ENCODE measurements at places on chromosomes 7 and 10.

DNA sequence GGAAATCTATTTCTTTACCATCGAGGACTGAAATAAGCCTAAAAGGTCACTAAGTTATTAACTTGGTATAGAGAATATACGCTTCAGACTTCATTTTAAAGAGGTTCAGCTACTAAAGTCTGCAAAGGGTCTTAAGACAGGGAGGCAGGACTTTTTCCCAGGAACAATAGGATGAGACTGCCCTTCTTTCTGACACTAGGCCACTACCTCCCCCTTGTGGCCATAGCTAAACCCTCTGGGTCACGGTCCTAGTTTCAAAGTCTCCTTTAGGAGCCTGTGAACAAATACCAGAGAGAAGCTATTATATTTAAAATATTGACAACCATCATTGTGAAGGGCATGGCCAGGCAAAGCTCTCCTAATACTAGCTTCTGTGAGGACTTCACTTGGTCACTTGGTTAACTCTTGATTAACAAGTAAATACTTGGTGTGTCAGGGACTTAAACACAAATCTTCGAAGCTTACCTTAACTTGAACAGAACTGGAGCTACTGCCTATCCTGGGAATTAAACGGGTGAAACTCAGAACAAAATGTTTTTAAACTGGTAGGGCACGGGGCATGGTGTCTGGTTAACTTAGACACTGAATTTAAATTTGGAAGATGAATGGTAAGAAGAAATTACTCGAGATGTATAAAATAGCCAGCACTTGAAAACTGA lies 75.6 kb downstream of the CCDC6 start:
- DNase-seq: peak; percentile 63

DNA sequence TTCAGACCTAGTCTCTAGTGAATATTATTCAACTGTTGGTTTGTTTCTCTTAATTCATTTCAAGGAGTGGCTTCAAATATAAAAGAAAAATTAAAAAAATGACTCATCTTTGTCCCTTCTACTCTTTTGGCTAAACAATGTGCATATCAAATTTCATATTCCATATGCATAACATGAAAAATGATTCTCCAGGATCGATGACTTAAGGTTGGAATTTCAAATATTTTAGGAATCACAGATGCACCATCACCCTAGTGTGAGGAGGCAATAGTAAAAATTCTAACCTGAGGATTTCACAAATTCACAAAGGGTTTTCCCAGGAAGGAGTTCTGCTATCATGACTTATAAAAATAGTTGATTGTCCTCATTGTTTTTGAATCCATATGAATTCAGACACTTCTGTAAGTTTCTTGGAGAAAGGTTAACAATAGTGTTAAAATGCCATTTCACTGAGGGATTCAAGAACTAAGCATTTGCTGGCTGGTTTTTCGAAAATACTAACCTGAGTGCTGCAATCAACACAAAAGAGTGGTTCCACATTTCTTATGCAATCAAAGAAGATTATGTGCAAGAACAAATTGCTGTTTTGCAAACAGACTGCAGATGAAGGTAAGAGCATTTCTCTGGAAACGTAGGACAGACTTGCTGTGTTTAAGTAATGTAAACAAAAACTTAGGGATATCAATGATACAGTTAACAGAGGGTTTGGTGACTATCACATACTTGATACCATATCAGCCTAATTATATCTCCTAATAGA lies 547.5 kb upstream of the LRRTM3 start:
- no peak for DNase-seq

DNA sequence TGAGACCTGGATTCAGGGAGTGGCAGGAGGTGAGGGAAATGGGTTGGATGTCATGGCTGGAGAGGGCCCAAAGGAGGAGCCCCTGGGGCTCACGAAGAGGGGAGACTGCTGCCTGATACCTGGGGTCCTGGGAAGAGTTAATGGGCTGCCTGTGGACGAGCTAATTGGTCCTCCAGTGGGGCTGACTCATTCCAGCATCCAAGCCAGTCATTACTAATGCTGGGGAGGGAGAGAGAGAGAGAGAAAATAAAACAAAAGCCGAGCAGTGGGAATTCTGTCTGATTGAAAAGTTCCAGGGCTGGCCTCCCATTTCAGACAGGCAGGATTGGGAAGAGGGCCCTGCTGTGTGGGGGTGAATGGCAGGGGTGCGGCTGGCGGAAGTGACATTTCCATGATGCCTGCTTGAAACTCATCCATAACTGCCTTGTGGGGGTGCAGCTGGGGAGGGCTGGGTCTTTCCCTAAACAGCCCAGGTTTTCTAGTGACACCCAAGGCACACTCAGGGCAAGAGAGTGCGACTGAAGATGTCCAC lies 297.8 kb downstream of the RPS24 start:
- peak; percentile 61 for DNase-seq

GRCh38 chr10:87541114-87541513 lies 36.4 kb downstream of the MINPP1 start:
- DNase-seq: no peak

DNA sequence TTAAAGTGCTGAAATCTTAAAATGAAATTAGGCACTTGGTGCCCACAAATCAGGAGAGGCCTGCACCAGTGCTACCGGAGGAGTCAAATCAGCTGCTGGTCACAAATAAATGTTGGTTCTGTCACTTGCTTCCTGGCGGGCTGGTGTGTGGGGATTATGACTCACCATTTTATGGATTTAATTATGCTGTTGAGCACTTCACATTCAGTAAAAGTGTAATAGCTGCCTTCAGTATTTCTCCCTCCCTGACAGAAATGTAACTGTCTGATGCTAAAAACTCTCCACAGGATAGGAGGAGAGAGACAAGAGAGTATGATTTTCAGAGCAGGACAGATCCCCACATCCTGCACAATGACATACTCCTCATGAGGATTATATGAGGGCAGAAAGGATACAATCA lies 186.0 kb downstream of the JAZF1 start:
- no peak for DNase-seq

DNA sequence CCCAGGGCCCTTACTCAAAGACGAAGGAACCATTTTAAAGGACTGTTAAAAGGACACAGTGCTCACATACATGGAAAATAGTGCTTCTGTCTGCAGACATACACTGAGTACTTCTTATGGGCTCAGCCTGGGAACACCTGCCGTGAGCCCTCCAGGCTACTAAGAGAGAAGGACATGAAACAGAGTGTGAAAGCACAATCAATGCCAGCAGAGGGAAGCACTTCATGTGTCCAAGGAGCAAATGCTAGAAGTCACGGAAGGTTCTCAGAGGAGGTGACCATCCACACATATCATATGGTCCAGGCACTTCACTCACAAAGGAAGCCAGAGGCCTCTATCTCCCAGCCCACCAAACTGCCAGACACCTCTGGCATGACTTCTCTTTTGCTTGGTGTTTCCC lies 15.5 kb downstream of the ELMO1 start:
- no peak for DNase-seq

DNA sequence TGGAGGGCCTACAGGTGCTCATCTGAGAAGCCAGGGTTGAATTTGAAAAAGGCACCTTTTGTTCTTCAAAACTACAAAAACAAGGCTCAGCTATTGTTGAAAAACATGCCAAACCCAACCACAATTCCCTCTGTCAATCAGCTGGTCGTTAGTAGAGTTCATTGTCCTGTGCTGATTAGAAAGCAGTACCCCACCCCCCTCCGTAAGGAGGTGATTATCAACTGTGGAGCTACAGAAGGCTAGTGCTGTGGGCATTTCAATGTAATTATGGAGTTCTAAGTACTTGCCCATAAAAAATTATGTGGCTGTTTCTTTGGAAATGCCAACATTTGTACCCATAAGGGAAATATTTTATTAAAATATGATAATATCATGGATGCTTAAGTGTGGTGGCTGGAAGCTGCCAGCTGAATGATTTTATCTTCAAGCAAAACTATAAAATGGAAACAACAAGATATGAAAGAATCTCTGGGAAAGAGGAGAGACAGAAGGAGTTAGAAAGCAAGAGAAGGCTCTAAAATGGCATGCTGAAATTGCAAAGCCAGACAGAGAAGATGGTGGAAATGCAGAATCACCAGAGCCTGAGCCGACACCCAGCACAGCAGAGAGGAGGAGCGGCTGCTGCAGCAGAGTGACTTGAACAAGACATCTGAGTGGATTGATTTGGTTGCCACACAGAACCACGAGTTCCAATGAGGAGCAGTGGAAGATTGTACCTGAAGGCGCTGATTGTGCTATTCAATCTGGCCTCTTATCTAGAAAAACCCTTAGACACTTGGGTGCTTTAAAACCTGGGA lies 179.5 kb upstream of the LRGUK start:
- no peak for DNase-seq

DNA sequence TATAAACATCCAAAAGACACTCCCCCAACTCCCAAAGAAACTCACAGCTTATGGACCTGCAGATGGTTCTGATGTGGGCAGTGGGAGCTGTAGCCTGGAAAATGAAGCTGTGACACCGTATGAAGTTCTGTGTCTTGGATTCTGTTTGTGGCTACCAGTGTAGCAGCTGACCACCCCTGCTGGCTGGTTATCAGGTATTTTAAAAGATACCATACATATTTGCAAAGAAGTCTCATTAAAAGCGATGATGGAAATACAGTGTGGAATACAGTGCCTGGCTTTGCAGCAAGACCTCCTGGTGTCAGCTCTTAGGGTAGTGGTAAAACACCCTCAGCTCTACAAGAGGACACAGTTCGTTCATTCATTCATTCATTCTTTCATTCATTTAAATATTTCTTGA lies 194.3 kb upstream of the PRKCQ start:
- no peak for DNase-seq

All from right atrium auricular region (tissue), 2 donors.